ENCODE measurements at places on chromosomes 16 and 17.

DNA sequence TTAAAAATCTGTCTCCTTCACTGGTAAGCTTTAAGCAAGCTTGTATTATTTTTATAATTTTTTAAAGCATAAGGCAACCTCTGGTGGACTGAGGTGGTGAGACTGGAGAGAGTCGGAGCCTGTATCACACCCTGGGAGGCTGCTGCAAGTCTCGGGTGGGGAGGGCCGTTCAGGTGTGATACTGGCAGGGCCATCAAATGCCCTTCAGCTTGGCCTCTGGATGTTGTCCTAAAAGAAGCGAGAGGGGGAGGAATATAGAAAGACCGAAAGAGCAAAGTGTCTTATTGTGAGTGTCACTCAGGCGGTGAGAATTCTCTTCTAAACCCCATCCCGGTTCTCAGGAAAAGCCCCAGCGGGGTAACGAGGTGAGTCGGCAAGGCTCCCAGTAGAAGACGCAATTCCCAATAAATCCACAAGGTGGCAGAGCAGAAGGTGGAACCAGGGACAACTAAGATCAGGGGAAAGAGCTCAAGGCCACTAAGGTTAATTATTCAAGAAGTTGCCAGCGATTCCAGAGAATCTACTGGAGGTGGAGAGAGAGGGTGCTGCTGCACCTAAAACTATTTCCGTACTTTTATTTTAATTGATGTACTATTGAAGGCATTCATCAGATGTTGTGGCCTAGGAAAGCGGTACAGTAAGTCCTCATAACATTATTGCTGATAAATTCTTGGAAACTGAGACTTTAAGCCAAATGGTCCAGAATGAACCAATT, 14.1 kb downstream of the C17orf67 start:
- peak; percentile 46 for DNase-seq

GRCh38 chr16:79439901-79440300, 160.6 kb downstream of the MAF start:
- DNase-seq = no peak

GRCh38 chr16:725041-725376, 1.2 kb downstream of the CCDC78 start:
- DNase-seq = no peak

DNA sequence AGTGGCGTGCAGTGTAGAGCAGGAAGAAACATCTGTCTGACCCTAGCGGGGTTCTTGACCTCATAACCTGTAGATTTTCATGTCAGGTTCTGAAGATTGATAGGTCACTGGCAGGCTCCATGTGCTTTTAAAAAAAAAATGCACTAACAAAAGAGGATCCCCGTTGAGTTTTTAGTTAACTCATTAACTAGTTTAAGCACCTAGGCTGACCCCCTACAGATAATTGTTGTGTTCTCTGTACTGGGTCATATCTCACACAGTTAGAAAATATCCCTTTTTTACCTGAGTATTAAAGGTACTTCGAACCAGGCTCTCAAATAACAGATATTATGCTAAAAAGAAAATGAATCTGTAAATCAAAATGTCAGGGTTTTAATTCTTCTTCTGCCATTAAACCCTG, 676.6 kb downstream of the CDH11 start:
- no peak for DNase-seq

GRCh38 chr16:68369697-68370580, 59.1 kb downstream of the PRMT7 start:
- DNase-seq = no peak

DNA sequence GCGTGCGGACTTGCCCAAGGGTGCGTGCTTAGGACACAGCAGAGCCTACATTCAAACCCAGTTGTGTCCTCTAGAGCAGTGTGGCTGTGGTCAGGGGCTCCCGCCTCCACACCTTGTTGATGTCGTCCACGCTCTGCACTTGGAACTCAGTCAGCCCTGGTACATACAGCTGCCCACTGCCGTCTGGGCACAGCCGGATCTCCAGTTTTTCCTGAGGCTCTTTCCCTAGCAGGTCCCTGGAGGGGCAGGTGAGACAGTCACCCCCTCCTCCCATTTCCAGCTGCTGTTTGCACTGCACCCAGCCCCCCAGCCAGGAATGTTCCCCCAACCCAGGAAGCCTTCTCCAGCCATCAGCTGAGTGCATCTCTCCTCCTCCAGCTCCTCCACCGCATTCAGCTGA, 25.7 kb downstream of the KATNB1 start:
- no peak for DNase-seq

- DNase-seq = no peak
Measured at GRCh38 chr17:6936370-6937028, 59.4 kb upstream of the ALOX12 start.

- DNase-seq = no peak
Measured at GRCh38 chr16:64615630-64616280, 506.1 kb downstream of the CDH11 start.

DNA sequence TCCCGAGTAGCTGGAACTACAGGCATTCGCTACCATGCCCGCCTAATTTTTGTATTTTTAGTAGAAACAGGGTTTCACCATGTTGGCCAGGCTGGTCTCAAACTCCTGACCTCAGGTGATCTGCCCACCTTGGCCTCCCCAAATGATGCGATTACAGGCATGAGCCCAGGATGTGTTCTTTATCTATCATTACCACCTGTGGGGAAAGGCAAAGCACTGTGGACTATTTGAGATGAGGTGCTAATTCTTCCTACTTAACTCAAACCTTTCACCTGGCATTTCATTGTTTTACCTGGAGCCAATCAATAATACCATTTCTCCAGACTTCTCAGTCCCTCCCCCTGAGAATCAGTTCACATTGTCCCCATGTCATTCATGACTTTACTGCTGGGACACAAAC, 20.4 kb upstream of the PPM1D start:
- DNase-seq = no peak

DNA sequence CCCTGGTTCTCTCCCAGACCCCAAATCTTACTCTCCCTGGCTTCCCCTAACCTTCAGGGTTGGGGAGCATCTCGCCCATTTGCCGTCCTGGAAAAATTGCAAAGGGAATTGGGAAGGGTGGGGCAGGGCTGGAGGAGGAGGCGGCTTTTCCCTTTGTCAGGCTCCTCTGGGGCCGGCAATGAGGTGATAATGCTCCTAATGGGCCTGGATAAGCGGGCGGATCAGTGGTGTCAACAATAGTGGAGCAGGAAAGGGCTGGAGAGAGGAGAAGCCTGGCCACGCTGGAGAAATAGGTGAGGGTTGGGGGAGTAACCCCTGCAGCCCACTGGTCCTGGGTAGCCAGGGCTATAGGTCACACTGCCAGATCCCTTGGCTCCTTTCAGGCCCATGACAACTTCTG, 12.3 kb downstream of the SCN4A start:
- DNase-seq = no peak

DNA sequence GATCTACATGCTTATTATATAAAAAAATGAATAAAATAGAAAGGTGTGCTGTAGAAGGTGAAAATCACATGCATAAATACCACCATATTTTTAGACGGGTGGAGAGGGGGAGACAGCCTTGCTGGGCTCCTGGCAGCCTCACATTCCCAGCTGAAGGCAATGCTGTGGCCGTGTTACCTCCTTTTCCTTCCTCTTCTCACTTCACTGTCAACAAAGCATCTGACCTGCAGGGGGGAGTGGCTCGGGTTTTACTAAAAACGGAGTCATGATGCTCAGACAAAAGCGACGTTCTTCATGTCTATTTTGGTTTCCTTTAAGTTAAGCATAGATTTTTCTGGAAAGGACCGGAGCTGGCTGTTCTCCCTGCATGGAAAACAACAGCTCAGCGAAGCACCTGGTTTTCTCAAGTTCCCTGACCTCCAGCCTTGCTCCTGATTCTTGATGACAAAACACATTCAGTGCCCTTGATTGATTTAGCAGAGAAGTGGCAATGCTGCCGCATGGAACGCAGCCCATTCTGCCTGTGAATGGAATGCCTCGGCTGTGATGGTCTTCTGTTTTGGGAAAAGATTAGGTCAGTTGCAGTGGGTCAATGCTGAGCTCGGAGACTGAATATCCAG, 5.5 kb upstream of the RPTOR start:
- DNase-seq = no peak

DNA sequence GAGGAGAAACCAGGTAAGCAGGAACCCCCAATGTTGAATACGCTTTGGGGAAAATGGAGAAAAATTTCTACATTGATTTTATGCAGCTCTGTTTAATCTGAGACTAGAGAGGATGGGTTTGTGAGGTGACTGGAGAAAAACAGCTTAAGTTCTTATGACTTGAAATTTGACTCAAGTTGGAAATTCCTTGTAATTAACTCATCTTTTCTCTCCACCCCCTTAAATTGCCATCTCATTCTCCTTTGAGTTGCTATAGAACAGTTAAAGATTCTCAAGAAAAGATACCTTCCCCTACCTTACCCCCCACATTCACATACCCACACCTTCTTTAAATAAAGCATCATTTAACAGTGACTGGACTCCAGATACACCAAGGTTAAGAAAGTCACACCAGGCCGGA, 24.2 kb downstream of the ZNRF1 start:
- no peak for DNase-seq

GRCh38 chr16:7614021-7614795, 281.6 kb downstream of the RBFOX1 start:
- no peak for DNase-seq

- no peak for DNase-seq
Measured at GRCh38 chr17:17152385-17152784, 53.7 kb downstream of the PLD6 start.

GRCh38 chr17:50162466-50163254, 3.1 kb upstream of the SGCA start:
- no peak for DNase-seq

- DNase-seq = no peak
Measured at GRCh38 chr16:50320310-50320709, 48.5 kb downstream of the BRD7 start.

GRCh38 chr16:87616556-87616955, 14.2 kb downstream of the JPH3 start:
- no peak for DNase-seq

DNA sequence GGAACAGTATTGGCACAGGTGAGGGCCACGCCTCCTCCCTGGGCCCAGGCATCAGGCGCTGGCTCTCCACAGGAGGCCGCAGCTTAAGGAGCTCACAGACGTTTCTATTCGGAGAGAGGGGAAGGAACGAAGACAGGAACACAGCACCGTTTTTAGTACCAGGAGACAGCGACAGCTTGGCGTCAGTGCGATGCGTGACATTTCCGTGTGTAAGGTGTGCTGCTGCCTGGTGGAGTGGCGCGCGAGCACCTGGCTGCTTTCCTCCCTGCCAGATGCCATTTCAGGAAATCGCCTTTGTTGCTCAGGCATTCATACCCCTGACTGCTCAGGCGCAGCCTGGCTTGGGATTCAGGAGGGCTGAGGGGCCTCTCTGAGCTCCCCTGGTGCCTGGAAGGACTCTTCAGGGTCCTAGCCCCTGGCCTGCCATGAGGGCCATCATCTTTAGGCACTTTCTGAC, 367.5 kb downstream of the CPPED1 start:
- DNase-seq = no peak

GRCh38 chr17:48718227-48718760, 4.0 kb downstream of the PRAC1 start:
- DNase-seq = no peak

DNA sequence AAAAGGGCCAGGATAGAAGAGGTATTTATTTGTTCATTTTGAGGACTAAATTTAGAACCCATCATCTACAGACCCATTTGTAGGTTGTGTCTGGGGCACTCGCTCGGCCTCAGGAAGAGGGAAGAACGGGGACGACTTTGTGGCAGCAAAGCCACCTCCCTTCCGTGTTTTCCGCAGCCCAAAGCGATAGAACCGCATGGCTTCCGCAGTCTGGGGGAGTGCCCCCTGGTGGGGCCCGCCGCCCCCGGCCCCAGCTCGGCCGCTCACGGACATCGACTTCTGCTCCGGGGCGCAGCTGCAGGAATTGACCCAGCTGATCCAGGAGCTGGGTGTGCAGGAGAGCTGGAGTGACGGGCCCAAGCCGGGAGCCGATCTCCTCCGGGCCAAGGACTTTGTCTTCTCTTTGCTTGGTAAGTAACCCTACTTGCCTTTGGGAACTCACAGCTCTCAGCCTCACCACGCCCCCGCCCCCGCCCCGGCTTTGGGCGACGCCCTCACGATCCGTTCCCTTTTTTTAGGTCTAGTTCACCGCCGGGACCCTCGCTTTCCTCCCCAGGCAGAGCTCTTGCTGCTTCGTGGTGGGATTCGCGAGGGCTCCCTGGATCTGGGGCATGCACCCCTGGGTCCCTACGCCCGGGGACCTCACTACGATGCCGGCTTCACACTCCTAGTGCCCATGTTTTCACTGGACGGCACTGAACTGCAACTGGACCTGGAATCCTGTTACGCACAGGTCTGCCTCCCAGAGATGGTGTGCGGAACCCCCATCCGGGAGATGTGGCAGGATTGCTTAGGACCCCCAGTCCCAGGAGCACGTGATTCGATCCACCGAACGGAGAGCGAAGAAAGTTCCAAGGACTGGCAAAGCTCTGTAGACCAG, 681 bp downstream of the TMEM102 start:
- no peak for DNase-seq

GRCh38 chr17:773467-774312, 8.4 kb downstream of the GLOD4 start:
- DNase-seq = no peak

DNA sequence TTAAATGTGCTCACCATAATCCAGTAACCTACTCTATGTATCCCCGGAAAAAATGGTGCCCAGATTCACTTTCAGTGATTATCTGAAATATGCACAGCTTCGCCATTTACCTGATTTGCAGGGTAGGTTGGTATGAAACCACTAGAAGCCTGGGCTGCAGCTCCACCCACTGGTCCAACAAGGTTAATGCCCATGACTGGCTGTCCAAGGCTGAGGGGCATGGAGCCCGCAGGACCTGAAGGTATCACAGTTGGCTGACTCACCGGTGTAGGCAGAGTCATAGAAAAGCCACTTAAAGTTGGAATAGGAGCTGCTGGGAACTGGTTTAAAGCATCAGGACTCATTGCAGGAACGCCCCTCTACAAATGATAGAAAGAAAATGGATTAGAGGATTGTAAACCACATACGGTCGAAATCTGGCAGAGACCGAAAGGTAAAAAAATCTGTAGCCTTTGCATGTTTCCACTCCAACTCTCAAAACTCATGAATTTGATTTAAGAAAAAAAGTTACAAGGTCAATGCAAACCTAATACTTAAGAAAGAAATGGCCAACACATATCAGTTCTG, 38.6 kb downstream of the SYNRG start:
- DNase-seq = peak; percentile 27

DNA sequence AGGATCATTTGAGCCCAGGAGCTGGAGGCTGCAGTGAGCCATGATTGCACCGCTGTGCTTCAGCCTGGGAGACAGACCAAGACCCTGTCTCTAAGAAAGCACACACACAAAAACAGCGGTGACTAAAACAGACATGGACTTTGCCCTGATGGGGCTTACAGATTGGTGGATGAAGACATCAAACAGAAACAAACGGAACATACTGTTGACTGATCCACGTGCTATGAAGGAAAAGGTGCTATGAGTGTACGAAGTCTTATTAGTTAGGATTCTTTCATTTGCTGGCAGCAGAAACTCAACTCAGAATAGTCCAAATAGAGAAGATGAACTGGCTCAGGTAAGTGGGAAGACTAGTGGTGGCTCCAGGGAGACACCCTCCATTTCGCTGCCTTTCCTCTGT, 309.8 kb upstream of the N4BP1 start:
- no peak for DNase-seq

- no peak for DNase-seq
Measured at GRCh38 chr16:47448830-47449575, 11.9 kb downstream of the ITFG1 start.

Measured in epithelial cell of proximal tubule (primary cell).